Caudate nucleus (tissue), 63 donors: ENCODE measurements at places on chromosomes 5 and 9.

DNA sequence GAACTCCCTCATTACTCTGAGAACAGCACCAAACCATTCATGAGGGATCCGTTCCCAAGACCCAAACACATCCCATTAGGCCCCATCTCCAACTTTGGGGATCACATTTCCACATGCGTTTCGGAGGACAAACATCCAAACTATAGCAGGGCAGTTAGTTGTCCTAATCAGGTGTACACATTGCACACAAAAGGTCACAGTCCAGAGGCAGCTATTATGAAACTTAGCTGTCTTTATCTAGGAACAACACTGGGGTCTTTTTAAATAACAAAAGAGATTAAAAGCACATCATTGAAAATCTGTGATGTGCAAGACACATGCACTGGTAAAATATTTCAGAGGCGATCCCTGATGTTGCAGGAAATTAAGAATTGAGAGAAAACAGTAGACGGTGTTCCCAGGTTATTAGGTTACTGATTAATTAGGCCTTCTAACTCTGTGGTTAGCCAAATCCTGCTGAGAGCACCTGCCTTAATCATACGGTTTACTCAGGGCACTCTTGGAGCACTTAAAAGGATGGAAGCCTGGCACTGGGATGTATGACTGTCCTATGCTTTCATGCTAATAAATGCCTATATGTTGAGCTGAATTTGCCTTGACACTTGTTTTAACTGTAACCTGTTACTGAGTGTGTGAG, 1574.5 kb upstream of the WWC1 start:
- DNase-seq, result no peak

DNA sequence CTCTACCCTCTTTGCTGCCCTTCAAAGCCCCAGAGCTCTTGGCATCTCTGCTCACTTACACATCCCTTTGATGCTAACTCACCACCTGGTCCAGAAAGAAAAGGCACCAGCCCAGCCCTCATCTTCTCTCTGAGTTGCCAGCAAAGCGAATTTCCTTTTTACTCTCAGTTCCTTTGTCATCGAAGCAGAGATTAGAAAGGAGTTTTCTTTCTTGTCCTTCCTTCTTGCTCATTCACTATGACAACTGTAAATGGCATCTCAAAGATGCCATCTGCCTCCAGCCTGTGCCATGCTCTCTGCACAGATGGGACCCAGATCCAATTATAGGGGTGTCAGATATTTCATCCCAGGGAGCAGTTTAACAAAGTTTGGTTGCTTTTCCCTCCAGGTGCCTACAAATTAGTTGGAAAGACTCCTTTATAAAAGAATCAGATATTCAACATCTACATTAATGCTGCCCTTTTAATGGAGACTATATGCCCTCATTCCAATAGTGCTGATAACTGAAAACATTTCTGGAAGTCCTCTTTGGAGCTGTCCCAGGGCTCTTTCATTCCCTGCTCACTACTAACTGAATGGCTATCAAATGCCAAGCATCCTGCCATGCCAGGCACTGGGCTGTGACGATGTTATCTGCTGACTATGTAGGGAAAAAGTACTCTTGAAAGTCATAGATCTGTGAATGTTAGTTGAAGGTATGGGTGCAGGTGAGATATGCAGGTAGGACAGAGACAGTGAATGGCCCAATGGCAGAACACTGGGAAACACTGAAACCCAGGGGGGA, 58.9 kb downstream of the SUSD1 start:
- DNase-seq, result no peak

DNA sequence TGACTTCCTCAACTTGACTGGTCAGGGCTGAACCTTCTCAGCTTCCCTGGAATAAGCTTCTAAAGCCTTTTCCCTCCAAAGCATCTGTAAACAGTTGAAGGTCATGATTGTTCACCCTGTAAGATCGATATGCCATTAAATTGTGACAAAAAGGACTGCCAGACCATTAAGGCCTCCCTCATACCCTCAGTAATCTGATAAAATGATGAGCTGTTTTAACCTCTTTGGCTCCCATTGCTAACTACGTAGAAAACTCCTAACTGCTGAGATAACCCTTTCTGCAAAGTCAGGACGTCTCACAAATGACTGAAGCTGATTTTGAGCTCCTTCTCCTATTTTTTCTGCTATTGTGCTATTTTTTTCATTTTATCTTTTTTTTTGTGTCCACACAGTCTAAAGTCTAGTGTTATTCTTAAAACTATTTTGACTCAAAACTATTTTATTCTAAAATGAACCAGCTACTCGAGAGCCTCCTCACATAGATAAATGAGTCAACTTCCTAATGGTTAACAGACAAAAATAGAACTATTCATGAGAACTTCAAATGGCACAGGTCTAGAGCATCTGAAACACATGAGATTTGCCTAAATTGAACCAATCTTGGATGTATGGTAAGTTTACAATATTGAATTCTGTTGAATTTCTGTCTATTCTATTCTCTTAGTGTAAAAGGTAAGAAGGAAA, 395.6 kb upstream of the TLE4 start:
- DNase-seq, result no peak

DNA sequence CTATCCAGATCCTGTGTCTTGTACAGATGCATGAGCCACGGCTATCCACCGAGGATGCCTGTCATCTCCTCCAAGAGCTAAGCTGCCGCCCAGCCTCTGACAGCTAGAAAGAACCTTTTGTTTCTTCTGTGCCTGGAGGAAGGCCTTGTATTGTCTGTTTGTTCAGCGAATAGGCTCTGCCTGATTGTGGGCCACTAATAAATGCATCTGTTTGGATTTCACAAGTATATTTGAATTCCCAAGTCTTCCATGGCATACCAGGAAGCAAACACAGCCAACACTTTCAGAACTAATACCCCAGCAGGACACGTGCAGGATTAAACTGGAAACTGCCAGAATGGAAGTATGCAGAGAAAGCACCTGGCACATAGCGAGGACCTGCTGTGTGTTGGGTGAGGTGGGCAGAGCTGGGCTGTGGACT, 92.7 kb upstream of the NEURL1B start:
- peak; percentile 14 for DNase-seq

DNA sequence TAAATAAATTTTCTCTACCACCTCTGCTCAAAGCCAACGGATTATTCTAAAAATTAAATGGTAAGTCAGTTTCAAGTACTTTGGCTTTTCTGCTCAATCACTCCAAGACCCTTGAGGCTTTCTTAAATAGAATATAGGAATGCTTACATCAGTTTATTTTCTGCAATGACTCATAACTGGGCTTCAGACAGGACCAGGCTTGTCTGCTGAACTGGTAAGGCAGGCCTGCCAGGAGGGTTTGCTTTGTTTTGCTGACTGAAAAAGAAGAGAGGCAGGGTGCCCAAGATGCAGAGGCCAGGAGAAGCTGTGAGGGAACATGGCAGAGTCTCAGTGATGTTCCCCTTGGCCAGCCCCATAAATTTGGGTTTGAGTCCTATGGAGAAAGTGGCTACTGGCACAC, 60.3 kb upstream of the EPB41L4A start:
- DNase-seq, result no peak

DNA sequence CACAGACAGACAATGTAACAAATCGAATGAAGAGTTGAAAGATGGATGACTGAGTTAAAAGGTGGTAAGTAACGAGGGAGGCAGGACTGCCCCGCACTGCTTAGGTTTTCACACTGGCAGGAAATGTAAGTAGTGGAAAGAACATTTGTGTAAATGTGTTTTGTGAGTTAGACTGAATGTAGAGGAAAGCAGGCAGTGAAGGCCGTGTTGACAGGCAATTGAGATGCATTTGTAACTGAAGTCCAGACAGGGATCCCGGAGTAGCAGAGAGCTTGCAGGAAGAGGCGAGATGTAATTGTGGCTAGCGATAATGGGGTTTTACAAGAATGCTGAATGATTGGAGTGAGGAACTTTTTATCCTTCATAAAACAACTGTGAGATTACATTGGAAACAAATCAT, 20.0 kb upstream of the SH3PXD2B start:
- no peak for DNase-seq

- no peak for DNase-seq
Observed at GRCh38 chr5:39411061-39411460, 13.7 kb downstream of the DAB2 start.

GRCh38 chr5:66737096-66737495, 140.9 kb downstream of the MAST4 start:
- no peak for DNase-seq

DNA sequence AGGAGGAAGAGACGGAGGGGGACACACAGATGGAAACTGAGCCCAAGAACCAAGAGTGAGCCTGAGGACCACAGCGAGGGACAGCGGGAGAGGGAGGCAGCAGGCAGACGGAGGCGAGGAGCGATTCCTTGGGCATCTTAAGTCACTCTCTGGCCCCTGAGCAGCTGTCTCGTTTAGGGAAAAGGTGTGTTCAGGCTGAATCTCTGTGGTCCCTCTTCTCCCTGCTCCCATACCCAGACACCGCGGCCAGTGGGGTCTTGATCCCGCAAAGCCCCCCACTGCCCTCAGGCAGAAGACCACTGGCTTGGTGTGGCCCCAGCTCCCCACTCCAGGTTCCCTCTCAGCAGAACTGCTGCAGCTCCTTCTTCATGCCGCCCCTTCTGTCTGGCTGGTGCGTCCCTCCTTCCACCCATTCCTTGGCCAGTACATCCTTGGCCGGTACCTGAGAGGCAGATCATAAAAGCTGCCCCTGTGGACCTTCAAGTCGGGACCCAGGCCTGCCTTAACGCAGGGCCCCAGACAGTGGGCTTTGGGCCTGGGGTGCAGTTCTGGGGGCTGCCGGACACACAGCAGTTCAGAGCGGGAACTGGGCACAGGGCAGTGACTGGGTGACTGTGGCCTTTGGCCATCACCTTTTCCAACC, 5.8 kb upstream of the RALGDS start:
- no peak for DNase-seq

- DNase-seq, result no peak
Observed at GRCh38 chr9:90909747-90910283, 108.2 kb downstream of the SYK start.

DNA sequence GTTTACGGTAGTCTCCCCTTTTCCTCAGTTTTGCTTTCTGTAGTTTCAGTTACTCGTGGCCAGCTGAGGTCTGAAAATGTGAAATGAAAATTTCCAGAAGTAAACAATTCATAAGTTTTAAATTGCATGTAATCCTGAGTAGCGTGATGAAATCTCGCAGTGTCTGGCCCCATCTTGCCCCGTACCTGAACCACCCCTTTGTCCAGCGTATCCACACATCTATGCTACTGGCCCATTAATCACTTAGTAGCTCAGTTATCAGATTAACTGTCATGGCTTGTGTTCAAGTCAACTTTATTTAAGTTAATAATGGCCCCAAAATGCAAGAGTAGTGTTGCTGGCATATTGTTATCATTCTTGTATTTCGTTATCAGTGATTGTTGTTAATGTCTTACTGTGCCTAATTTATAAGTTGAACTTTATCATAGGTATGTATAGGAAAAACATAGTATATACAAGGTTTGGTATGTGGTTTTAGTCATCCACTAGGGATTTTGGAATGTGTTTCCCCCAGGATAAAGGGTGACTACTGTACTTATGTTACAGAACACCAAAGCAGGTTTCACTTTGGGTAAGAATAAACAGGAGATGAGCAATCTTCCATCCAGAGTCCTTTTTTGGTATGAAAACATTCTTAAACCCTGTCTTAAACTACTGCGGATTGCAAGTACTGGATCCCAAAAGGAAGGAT, 118.4 kb upstream of the KCNN2 start:
- DNase-seq, result no peak
